ENCODE measurements at places on chromosomes 12 and 14. TPM values are rescaled to one million over a fixed set of nuclear protein-coding genes. Genes with fewer than 3 reads are reported as not detected.

SYNDIG1L gene
- not detected for total RNA-seq

AJUBA gene
- total RNA-seq = 109 TPM

PLCZ1 gene
- not detected for total RNA-seq

CLEC4A gene
- total RNA-seq = not detected

TAS2R50 gene
- total RNA-seq = 2.2 TPM

RNASE7 gene
- not detected for total RNA-seq

AKAP5 gene
- 1.5 TPM for total RNA-seq

CPNE6 gene
- total RNA-seq = not detected

GPR68 gene
- not detected for total RNA-seq

WSCD2 gene
- total RNA-seq = not detected

SLCO1B1 gene
- total RNA-seq = not detected

LRP1-AS gene
- not detected for total RNA-seq

OTX2 gene
- not detected for total RNA-seq

TAS2R13 gene
- total RNA-seq = 0.46 TPM

KRT6C gene
- total RNA-seq = not detected

CRACR2A gene
- 0.20 TPM for total RNA-seq

TEX22 gene
- total RNA-seq = 0.55 TPM

TAS2R8 gene
- 0.09 TPM for total RNA-seq

NAV3 gene
- 0.51 TPM for total RNA-seq

RPGRIP1 gene
- 0.13 TPM for total RNA-seq

SPTB gene
- not detected for total RNA-seq

LBHD2 gene
- 0.72 TPM for total RNA-seq

CCDC175 gene
- not detected for total RNA-seq

NEUROD4 gene
- not detected for total RNA-seq

GLT1D1 gene
- not detected for total RNA-seq

PKP2 gene
- total RNA-seq = 27.5 TPM

PLA2G1B gene
- 0.87 TPM for total RNA-seq

TBX5 gene
- not detected for total RNA-seq

SLC6A13 gene
- 0.52 TPM for total RNA-seq

GRIP1 gene
- not detected for total RNA-seq

Data from HepG2 (cell line).